ENCODE measurements at places on chromosomes 11 and 22.

DNA sequence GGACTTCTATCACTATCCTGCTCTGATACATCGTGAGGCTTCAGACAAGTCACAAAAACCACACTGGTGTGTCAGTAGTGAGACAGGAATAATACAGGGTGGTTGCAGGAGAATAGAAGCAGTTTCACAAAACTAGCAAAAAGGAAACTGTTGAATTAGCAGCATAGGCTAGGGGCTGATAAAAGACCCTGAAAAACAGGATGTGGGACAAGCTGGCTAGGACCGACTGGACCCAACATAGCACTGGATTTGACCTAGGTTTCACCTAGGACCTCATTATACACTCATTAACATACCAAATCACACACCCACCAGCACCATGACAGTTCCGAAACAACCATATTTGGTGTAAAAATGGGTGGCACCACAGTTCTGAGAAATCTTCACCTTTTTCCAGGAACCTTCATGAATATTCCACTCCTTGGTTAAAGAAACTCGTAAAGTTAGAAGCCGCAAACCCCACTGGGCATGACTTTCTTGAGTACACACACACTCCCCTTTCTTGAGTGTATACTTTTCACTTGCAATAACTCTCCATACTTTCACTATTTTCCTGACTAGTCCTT lies 76.2 kb downstream of the SLC1A2 start:
- no peaks in the 10 kb centered on the region for H3K27me3 ChIP-seq
- H3K36me3 ChIP-seq = no peaks in the 10 kb centered on the region
- H3K4me1 ChIP-seq = no peaks in the 10 kb centered on the region
- no peak for DNase-seq

DNA sequence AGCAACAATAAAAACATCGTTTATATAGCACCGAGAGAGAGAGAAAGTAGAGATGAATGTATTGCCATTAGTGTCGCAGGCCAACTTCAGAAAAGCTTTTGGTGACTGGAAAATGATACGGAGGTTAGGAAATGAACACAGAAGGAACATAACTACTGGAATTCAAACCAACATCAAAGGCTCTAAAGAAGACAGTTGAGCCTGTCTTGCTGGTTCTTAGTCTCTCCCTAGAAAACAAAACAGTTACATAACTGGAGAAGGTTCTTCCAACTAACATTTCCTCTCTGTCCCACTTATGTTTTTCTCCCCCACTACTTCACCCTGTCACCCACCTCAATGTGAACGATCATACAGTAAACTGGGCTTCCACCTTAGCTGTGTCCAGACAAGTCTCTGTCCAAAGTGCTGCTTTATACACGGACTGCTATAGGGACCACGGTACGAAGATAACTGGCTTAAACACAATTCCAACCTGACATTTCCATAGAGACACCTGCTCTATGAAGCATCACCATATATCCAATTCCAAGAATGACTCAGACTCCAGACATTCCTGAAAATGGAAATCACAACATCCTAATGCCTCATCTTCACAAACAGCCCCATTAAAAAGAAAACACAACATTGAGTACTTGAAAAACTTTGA lies 85.2 kb upstream of the ARHGAP32 start:
- H3K36me3 ChIP-seq = no peaks in the 10 kb centered on the region
- no peak overlapping the region for H3K4me3 ChIP-seq
- no peaks in the 10 kb centered on the region for H3K27me3 ChIP-seq
- no peaks in the 10 kb centered on the region for H3K4me1 ChIP-seq
- no peak overlapping the region for H3K27ac ChIP-seq
- DNase-seq = no peak

- H3K27me3 ChIP-seq = no peaks in the 10 kb centered on the region
- peaks cover 3% of the 10 kb centered on the region for H3K4me1 ChIP-seq
- no peaks in the 10 kb centered on the region for H3K36me3 ChIP-seq
- peak overlapping the region; percentile 56 for H3K27ac ChIP-seq
- H3K4me3 ChIP-seq = peak overlapping the region; percentile 43
- peak; percentile 41 for DNase-seq
Observed at GRCh38 chr11:94741022-94741679, 27.0 kb upstream of the AMOTL1 start.

GRCh38 chr11:82174610-82175009 lies 559.1 kb downstream of the FAM181B start:
- no peak for DNase-seq
- H3K36me3 ChIP-seq = no peaks in the 10 kb centered on the region
- H3K4me1 ChIP-seq = no peaks in the 10 kb centered on the region
- no peak overlapping the region for H3K27ac ChIP-seq

DNA sequence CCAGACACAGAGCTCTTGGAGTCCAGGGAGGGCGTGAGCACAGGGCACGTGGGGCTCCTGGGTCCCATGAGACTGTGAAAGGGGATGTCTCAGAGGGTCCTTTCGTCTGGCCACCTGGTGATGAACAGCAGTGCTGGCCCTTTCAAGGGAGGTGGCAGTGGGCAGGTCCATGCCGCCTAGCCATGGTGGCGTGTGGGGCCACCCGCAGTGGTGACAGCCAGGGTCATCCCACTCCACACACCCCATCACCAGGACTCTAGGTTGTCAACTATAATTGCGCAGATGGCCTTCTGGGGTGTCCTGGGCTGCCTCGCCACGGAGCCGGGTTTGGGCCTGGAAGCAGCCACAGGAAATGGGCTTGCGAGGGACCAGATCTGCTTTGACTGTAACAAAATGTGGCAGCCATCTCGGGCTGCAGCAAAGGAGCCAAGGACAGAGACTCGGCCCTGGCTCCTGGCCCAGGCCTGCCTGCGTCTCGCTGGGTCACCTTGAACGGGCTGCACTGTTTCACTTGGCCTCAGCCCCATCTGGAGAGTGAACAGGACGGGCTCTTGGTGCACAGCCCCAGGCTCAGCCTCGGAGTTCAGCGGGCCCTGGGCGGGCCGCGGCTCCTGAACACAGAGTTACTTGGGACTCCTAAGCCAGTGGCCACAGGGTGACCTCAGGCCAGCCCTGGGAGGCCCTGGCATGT lies 1350.5 kb downstream of the BRD1 start:
- no peak overlapping the region for H3K27ac ChIP-seq
- H3K27me3 ChIP-seq = no peaks in the 10 kb centered on the region
- H3K4me3 ChIP-seq = no peak overlapping the region
- DNase-seq = no peak
- H3K36me3 ChIP-seq = no peaks in the 10 kb centered on the region

GRCh38 chr11:11857769-11858168 lies 16.0 kb downstream of the USP47 start:
- DNase-seq = no peak
- H3K27me3 ChIP-seq = no peaks in the 10 kb centered on the region
- no peak overlapping the region for H3K4me3 ChIP-seq
- no peaks in the 10 kb centered on the region for H3K4me1 ChIP-seq
- H3K36me3 ChIP-seq = no peaks in the 10 kb centered on the region

DNA sequence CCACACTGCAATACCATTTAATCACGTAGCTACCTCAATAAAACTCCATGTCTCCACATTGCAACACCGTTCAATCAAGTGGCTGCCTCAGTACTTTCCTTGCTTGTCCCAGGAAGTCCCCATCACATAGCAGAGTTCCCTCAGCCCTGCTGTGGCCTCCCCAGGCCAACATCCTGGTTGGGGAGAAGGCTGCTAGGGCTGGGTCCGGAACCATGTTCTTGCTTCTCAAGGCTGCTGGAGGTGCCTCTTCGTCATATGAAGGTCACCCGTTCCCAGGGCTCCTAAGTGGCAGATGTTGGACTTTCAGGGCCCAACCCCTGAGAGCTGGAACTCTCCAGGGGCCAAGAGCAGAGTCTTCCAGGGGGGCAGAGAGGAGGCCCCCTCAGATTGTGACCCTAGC lies 3.3 kb downstream of the ART5 start:
- no peak overlapping the region for H3K27ac ChIP-seq
- H3K27me3 ChIP-seq = no peaks in the 10 kb centered on the region
- no peak for DNase-seq
- no peaks in the 10 kb centered on the region for H3K4me1 ChIP-seq
- no peaks in the 10 kb centered on the region for H3K36me3 ChIP-seq
- H3K4me3 ChIP-seq = no peak overlapping the region

DNA sequence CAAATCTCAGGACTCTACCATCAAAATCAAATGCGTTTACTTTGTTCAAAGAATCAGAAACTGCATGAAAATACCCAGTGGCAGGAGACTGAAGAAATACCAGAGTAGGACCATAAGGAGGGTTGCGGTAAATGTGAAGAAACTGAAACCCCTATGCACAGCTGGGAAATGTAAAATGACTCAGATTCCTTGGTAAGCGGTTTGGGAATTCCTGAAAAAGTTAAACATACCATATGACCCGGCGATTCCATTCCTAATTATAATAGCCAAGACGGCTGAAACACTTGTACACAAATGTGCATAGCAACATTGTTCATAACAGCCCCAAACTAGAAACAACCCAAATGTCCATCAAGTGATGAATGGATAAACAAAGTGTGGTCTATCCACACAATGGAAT lies 114.1 kb upstream of the GRAMD1B start:
- no peak overlapping the region for H3K27ac ChIP-seq
- H3K27me3 ChIP-seq = no peaks in the 10 kb centered on the region
- no peaks in the 10 kb centered on the region for H3K36me3 ChIP-seq
- DNase-seq = no peak

GRCh38 chr11:122327528-122327927 lies 211.5 kb upstream of the BLID start:
- no peak overlapping the region for H3K4me3 ChIP-seq
- H3K4me1 ChIP-seq = no peaks in the 10 kb centered on the region
- no peaks in the 10 kb centered on the region for H3K36me3 ChIP-seq
- DNase-seq = no peak

- no peaks in the 10 kb centered on the region for H3K36me3 ChIP-seq
Observed at GRCh38 chr11:27621405-27622161, 78.7 kb downstream of the BDNF start.

Measured in uterus (tissue), 4 donors.